ENCODE measurements at places on chromosomes 1 and 21. TPM values are rescaled to one million over a fixed set of nuclear protein-coding genes. Genes with fewer than 3 reads are reported as not detected.

Gene OR2L3
- total RNA-seq, result not detected

DNA sequence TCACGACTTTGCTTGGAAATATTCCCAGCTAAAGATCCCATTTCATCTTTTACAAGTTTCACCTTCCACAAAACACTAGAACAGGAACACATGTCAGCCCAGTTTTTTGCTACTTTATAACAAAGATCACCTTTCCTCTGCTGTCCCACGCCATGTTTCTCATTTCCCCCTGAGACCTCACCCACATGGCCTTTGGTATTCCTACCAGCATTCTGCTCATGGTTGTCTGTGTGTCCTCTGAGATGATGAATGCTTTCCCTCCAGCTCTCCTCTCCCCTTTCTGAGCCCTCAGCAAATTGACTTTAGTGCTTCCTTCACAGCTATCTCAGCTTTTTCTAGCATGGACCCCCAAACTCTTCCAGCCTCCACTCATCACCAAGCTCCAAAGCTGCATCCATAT lies 32.3 kb upstream of the ABCG1 start:
- DNase-seq, result no peak

Gene E2F2
- total RNA-seq, result not detected

GRCh38 chr1:27436204-27437159 lies 44.1 kb downstream of the GPR3 start:
- no peak for DNase-seq

DNA sequence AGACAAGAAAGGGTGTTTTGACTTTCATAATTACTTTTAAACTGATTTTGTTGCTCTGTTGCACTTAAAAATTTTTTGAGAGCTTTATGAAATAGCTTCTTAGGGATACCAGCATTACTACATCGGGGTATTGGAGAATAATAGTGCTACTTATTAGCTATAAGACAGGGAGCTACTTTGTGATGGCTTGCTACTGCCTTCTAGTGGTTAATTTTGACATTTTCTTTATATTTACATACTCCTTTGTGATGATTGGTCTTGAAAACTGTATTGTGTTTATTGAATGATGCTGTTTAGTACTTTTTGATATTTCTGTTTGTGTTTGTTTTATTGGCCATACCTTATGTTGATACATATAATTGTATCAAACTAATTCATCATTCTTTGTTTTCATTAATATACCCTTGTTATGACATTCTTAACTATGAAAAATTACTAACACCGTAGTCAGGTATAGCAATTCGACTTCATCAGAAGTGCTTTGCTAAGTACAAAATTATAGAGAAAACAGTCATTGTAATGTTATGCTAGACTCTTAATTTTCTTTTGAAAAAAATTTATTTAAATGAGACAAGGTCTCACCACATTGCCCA lies 85.5 kb downstream of the CLIC4 start:
- DNase-seq, result no peak

GRCh38 chr1:154652893-154653292 lies 44.9 kb upstream of the ADAR start:
- no peak for DNase-seq

- peak; percentile 70 for DNase-seq
Measured at GRCh38 chr1:235930543-235930942, 63.8 kb upstream of the LYST start.

DNA sequence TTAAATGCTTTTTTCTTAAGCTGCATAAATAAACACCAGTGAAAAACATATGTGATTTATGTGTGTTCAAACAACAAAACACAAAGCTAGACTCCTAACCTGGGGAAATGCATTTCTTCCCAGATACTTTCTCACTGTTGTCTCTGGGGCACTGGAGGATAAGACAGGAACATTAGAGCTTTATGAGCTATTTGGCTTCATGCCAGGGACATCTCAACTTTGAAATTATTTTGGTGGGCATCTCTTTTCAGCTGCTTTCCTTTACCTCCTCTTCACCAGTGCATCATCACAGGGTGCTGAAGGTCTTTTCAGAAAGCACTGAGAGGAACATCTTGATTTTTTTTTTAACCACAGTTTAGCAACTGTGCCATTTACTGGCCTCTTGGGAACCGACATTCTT lies 212.9 kb downstream of the DNM3 start:
- no peak for DNase-seq

Gene SAMD13
- 9.5 TPM for total RNA-seq

Gene TCHH
- 0.40 TPM for total RNA-seq
